ENCODE measurements at places on chromosomes 7 and 10. TPM values are rescaled to one million over a fixed set of nuclear protein-coding genes. Genes with fewer than 3 reads are reported as not detected.

The IQCE gene
- polyA plus RNA-seq = 1.3 TPM

The DMBT1 gene
- not detected for polyA plus RNA-seq

The ZNF746 gene
- polyA plus RNA-seq = 12.7 TPM

The CSGALNACT2 gene
- 12.8 TPM for polyA plus RNA-seq

The CCDC3 gene
- polyA plus RNA-seq = not detected

DNA sequence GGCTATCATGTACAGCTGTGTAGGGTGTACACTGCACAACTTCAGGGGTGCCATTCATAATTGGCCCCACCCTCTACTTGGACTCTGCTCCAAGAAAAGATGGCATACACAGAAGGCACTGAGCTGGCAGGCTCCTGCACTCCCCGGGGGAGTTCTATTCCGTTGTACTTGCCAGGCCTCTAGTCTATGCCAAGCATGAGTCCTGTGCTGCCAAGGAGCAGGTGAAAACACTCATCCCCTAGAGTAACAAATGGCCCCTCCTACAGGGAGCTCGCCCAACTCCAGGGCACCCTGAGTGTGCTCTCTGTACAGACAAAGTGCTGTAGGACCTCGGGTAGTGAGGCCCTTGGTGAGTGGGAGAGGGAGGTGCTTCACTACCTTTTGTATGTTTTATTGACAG is 127.2 kb downstream of the SLIT1 start:
- no peak for DNase-seq

GRCh38 chr10:71618598-71618997 is 101.0 kb downstream of the C10orf105 start:
- no peak for DNase-seq

DNA sequence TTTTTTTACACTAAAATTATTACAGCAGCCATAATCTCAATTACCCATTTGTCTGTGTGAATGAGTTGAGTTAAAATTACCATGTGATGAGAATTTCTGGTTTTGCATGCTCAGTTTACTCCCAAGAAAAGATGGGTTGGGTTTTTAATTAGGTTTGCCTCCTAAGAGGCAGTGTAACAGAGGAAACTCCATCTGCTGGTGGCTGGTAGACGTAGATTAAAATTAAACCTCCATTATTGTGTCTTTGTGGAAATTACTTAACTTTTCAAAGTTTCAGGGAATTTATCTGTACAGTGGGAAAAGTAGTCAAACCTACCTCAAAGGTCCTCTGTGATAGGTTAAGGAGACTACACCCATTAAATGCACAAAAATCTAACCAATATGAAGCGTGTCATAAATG is 954.2 kb downstream of the PCDH15 start:
- DNase-seq = no peak

- DNase-seq = no peak
Measured at GRCh38 chr10:47378183-47378510, 5.9 kb downstream of the ZNF488 start.

DNA sequence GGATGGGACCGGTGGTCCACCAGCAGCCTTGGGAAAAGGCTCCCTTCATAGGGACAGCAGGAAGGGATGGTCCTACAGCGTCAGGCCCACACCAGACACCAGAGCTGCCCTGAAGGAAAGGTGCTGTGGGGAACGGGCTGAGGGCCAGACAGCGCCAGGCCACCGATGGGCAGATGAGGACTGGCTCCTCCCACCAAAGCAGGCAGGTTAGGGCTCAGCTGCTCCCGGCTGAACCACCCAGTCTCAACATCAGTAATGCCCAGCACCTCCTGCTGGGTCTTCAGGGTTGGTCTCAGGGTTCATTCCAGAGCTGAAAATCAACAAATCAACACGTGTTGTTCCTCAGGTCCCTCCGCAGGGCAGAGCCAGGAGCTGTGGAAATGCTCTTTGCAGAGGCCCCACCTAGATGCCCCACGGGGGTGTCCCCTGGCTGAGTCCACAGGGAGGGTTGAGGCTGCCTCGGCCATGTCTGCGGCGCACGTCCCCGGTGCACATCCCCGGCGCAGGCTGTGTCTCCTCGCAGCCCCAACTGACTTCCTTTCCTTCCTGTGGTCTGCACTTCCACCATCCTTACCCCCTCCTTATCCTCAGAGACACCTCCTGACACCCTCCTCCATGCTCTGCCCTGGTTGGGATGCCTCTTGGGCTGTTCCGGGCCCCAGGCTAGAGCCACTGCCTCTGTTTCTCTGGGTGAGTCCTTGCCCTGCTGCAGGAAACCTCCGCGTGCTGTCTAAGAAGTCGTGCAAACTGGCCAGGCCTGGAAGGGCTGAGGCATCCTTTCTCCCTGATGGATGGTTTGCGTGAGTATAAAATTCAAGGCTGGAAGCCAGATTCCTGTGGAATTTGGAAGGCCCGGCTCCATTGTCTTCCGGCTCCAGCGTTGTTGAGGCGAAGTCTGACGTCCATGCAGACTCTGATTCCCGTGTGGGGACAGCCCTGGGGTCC is 32.8 kb upstream of the CFAP46 start:
- no peak for DNase-seq

DNA sequence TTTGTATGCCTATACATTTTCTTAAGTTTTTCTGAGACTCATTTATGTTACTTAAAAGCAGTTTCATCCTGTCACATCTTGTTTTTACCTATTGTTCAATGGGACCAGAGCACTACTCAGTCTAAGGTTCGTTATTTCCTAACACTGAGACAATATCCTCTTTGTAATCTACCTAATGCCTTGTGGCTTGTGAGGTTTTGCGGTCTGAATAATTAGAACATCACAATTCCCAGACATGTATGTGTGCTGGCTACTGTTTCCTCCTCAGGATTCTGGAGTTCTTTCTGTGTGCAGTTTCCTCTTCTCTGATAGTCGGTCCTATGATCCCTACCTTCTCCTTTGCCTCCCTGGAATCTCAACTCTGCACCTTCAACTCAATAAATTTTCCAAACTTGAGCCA is 620.2 kb downstream of the ANKRD7 start:
- no peak for DNase-seq

DNA sequence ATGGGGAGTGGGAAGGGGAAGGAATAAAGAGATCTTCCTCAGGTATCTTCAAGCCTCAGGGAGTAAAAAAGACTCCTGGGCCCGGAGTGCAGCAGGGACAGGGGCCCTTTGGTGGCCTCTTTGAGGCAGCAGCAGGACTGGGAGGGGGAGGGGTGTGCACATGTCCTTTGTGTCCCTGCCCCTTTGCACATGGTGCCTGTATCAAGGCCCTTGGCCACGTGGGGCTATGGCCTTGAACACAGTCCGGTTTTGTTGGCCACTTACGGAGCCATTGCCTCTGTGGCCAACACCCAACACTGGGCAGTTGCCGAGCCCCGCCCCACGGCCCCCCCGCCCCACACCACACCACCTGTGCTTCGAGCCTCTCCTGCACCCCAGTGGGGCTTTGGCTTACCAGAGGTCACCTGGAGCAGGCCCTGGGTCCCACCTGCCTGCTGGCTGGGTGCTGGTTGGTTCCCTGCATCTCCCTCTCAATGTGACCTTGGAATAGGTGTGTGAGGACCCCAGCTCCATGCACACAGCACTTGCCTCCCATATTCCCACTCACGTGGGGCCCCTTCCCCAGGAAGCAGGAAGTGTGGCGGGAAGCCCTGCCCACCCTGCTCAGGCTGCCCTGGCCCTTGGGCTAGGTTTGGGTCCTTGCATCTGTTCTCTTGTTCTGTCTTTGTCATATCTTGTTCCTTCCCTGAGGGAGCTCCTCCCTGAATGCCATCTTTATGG is 5.4 kb downstream of the SAP25 start:
- DNase-seq = no peak

- DNase-seq = no peak
Measured at GRCh38 chr7:153087498-153087897, 327.9 kb downstream of the ACTR3B start.

DNA sequence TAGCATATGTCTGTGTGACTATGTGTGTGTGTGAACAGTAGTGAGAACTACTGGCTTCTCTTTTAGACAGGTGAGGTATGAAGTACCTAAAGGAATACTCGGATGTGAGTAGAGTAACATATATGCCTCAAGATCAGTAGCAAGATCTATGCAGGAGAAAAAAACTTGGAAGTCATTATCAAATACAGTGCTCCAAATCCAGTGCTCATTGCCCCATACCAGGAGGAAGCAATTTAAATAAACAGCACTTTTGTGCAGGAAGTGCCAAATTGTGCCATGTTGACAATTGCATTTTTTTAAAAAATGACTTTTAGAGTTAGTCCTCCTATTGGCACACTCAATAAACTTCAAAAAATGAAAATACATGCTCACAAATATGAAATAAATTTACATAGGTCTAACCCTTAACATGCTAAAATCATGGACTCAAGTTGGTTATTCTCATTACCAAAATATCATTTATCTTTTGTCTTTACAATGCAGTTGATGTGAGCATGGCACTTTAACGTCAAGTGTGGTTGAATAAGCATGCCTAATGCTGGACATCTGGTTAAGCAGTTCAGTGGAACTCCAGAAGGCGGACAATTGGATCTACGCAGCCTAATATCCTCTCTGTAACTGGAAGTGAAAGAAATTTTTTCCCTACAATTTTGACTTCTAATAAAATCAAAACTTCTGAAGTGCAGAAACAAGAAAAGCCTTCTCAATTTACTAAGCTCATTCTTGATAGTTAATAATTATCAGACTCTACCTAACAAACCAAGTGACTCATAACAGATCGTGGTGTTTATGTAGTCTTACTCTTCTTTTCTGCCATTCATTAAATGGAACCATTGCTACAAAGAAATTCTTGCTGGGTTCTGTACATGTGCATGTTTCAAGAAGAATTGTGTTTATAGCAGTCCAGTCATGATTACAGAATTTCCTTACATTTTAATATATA is 195.2 kb downstream of the MDFIC start:
- DNase-seq = no peak

GRCh38 chr10:29576681-29577080 is 58.1 kb downstream of the SVIL start:
- no peak for DNase-seq

- DNase-seq = no peak
Measured at GRCh38 chr10:6100370-6100769, 11.5 kb downstream of the RBM17 start.

- no peak for DNase-seq
Measured at GRCh38 chr10:34633374-34633773, 181.7 kb downstream of the PARD3 start.

GRCh38 chr7:113824117-113824823 is 94.5 kb downstream of the PPP1R3A start:
- no peak for DNase-seq

DNA sequence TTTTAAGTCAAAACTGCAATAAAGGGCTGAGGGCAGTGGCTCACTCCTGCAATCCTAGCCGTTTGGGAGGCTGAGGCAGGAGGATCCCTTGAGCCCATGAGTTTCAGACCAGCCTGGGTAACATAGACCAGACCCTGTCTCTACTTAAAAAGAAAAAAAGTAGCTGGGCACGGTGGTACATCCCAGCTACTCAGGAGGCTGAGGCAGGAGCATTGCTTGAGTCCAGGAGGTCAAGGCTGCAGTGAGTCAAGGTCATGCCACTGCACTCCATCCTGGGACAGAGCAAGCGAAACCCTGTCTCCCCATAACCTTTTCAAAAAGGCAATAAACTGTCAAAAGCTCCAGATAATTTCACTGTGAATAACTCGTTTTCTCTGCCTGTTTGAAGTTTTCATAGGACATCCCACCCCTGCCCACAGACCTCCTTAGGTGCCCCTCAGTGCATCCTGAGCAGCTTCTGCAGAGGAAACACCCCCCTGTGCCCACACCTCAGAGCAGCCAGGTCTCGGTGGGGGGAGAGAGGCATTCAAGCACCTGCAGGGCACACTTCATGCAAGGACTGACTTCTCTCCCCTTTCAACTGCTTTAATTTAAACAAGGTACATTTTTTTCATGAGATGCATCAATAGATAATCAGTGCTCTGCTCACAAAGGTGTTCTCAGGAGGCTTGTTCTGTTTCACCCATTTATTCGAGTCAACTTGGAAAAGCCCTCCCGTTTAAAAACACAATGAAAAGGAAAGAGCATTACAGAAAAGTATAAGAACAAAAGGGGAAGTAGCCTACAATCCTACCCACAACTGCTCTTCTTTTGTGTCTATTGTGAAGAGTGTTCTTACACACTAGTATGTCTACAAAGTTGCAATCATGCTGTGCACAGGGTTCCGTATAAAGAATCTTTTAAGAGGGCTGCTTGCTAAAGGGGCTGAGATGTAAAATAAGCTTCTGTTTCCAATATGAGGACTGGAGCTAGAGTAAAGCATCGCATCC is 104.9 kb downstream of the KMT2E start:
- DNase-seq = no peak

DNA sequence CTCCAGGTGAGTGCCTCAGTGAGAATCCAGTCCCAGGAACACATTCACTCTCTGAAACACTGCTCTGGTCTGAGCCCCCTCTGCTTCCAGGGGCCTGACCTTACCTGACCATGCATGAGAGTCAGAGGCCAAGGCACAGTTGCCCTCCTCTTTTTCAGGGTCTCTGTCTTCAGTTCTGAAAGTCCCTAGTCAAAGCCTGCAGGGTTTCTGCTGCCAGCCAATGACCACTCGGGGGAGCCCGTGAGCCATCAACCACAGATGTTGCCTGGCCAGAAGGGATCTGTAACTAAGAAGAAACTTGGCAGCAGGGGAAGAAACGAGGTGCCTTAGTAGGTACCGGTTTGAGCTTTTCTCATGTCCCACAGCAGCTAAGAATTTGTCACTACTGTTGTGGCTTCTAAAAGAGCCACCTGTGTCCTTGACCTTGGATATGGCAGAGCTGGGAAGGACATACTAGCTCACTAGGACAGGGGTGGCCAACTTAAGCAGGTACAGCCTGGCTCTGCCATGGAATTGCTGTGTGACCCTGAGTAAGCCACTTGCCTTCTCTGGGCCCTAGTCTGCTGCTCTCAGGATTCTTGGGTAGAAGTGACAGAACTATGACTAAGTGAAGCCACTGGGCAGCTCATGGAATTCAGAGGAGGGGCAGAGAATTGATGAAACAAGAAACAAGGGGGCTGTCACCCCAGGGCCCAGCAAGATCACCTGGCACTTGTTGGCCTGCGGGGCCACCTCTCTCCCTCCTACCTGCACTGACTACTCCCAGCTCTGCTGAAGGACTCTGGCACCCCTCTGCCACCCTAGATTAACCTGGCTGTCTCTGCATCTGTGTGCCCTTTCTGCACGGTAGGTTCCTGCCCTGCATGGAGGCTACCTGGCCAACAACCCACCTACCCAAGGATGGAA is 83.8 kb upstream of the GPR26 start:
- DNase-seq = peak; percentile 52

- peak; percentile 88 for DNase-seq
Measured at GRCh38 chr7:102433219-102434038, at the start of gene ORAI2. Gene ORAI2 (plus strand): TSS chr7:102433575. CDS start chr7:102438957, 5,382 bp downstream.

DNA sequence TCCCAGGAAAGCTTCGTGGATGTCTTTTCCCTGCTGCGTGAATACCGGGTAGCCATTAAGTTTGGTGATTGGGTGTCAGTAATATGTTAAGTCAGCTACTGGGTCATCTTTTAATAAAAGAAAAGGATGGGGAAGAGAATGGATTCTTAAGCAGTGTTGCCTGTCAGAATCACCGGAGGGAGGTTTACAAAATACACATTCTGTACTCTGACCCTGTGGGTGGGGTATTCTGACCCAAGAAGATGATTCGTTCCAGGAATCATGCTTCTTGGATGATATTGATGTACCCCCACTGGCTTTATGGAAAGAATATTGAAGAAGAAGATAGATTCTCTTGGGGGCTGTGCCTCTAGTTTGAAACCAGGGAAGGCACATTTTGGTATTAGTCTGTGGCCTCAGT is 18.3 kb downstream of the SGPL1 start:
- no peak for DNase-seq

DNA sequence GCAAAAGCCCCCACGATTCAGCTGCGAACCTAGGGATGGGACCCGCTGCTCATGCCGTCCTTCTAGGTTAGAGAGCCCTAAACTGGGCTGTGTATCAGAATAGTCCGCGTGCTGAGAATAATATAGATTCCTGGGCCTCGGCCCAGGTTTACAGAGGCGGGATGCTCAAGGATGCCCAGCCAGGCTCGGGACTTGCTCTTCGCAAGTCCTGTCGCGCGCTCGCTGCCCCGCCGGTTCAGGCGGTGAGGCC is 266 bp upstream of the STMP1 start:
- no peak for DNase-seq
